ENCODE measurements at places on chromosomes 2 and 18.

DNA sequence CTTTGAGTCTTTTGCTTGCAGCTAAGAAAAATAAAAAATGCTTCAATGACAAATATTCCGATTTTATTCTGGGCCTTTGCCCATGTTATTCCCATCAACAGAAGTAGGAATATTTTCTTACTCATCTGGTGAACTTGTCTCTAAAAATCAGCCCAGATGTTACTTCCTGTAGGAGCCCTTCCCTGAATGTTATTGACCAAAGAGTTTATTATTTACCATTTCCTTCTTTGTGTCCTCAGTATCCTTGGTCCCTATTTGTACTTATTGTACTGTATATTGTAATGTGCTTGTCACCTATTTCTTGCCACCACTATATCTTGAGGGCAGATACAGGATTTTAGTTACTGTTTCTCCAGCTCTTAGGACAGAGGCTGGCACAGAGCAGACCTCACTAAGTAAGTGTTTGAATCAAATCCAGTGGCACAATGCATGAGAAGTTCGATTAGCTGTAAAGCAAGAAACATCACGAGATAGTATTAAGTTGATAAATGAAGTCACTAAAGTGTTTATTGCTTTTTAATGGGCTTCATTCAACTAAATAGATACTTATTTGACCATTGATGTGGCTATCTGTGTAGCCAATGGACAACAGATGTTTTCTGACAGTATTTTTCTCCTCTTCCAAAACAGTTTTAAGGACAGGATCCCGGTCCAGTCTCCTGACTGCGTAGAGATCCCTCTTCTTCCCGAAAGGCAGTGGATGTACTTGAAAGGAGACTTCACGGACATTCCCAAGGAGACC lies 109.1 kb downstream of the DDX1 start:
- no peak for DNase-seq

GRCh38 chr2:170224692-170225294 lies 46.8 kb downstream of the MYO3B start:
- no peak for DNase-seq

- DNase-seq: no peak
These were observed 15.2 kb downstream of the CDKL4 start for GRCh38 chr2:39228413-39229209.

DNA sequence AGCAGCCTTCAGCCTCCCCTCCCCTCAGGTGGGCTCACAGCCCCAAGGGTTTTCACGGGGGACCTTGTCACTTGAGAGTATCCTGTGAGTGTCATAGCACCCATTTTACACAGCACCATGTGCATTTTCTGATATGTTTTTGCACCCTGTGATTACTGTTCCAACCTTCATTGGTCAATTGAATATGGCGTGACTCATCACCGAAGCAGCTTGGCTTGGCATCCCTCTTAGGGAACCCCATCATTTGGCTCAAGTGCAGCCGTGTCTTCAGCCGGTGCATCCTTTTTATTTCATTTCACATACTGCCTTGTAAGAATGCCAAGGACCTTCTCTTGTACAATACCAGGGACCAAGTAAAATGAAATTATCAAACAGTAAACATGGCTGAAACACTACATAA lies 57.6 kb downstream of the NPAS2 start:
- DNase-seq: no peak

DNA sequence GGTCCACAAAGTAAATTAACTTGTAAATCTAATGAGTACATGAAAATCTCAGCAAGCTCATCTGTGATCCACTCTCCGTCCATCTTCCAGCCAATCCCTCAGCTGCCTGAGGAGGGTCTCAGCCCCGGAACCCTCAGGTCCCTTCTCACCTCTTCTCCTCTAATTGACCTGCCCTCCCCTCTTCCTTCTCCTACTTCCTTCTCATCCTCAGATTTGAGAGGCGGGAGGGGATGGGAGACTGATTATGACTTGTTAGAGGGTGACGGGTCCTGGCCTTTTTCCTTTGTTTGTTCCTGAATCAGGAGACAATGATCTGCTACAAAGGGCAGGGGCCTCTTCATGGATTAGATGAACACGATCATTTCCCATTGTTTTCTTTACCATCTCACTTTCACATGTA lies 80.1 kb downstream of the CYBRD1 start:
- DNase-seq: no peak

- no peak for DNase-seq
These were observed 11.3 kb downstream of the RMP24 start for GRCh38 chr18:35983818-35984217.

- DNase-seq: no peak
These were observed 91.7 kb downstream of the GCA start for GRCh38 chr2:162435676-162436075.

DNA sequence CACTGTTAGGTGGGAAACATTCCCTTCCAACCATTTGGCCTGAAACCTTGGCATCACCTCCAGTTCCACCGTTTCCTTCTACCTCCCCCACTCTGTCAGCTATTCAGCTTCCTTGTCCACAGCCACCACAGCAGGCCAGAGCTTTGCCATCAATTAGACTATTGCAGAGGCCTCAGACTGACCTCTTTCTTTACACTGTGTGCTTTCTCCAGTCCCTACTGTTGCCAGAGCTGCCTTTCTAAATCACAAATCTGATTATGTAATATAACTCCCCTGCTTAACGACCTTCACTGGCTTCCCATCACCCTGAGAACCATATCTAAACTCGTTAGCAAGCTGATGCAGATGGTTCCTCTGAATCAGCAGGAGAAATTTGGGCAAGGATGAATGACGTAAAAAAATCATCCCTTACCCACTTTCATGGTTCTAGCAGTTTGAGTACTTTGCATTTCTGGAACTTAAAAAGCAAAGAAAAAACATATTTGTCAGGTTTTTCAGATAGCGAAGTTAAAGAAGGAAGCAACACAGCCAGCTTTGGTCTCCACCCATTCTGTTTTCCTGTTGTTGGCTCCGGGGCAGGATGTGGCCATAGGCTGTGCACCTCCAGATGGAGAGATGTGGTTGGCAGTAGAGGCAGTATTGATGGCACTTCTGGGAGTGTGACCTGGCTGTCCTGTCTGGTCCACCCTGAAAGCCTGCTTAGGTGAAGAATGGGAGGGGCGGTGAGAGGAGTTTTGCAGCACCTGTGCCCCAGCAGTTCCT lies 422.1 kb downstream of the PARD3B start:
- no peak for DNase-seq

DNA sequence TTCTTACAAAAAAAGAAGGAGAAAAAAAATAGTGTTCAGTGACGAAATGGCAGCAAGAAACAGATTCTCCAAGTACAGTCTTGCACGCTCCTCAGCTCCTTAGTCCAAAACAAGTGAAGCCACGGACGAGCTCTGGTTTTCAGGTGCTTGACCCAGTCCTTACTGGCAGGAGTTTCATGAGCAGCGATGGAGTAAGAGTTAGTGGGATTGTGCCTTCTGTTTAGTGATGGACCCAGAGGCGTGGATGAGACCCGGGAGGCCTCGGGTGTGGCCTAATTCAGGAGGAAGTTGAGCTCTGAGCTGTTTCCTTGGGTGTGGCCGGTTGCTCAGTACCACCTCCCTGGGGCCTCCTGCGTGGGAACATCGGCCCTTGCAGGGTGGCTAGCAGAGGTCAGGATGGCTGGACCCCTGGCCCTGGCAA lies 52.0 kb downstream of the KIF5C start:
- peak; percentile 56 for DNase-seq

Data from large intestine (tissue), 12 donors.